ENCODE measurements at places on chromosomes 6 and 20.

DNA sequence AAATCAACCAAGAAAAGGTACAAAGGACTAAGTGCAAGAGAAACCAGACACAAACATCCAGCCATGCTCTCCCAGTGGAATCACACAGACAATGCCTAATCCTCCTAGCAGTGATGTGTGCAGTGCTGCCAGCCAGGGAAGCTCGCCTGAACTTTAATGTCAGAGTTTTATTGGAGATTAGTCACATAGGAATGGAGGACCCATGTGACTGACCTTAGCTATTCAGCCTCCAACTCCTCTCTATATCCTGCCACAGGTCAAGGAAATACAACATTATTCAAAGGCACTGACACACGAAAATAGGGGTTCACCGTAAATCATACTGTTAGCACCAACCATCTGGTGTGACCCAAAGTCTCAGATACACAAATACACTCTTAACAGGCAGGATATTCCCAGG, 684.6 kb downstream of the DOK5 start:
- DNase-seq = no peak

DNA sequence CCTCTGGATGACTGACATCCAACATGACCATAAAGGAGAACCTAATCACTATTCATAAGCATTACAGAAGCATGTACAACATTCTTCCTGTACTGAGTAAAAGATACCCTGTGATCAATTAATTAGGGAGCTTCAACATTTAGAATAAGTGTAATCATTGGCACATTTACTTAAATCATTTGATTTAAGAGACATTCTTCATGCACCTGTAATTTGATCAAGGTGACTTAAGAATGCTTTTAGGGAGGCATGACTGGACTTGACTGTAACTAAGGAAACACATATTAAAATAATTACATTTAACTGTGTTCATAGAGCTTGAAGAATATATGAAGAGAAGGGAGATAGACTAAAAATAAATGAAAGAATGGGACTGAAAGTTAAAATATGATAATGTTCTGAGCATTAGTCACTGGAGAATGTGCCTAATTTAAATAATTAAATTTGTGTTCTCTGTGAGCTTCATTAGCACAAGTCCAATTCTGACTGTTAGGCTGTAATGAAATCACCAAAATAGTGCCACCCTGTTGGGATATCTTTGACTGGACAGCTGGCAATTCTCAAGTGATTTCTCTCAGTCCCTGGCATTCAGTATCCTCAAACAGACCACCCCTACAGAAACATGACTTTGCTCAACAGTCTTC, 295.5 kb upstream of the ADGRB3 start:
- DNase-seq = no peak

GRCh38 chr6:169289619-169290339, 36.1 kb upstream of the THBS2 start:
- no peak for DNase-seq

DNA sequence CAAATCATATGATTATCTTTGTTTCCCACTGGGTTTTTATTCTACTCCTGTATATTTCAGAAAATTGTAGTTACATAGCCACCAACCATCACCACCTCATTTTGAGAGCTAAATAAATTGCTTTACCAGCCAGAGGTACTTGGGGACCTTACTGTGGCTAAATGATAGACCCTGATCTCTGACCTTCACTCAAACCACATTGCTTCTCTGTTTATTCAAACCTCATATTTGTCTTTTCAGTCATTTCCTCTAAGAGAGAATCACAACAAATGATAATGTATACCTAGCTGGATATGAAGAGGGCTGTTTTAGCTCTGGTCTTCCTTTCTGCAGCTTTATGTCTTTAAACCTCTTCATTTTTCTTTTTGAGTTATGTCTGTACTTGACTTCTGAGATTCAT, 142.8 kb downstream of the ADGB start:
- no peak for DNase-seq

DNA sequence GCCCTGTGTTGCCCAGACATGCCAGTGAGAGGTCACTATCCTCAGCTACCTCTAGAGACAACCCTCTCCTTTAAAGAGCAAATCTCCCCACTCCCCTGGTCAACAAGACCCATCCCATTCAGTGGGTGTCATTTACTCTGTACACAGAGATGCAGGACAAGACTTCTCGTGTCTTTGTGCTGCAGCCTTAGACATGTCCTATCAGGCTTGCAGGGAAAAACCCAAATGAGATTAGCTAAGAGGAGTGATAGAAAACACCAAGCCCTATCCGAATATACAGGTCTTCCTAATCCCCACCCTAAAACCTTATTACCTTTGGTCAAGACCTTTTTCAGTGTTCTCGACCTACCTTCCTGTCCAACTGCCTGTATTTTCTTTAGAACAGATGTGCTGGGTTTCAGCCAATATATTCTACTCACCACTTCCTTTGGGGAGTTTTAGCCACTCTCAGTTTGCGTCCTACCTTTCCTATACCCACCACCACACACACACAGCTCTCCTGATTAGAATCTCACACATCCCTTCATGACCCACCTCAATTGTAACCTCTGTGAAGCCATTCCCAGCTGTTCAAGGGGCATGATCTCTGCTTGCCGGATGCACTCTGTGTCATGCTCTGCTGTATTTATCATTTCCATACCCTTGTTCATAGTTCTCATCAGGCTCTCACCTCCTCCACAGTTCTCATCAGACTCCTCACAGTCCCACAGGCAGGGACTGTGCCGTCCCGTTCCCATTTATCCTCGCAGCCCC, 39.7 kb downstream of the TRAM2 start:
- DNase-seq = no peak

All from glutamatergic neuron (in vitro differentiated cells).